ENCODE measurements at places on chromosomes 7 and 10.
A peak's percentile ranks its signal among the peaks of the same experiment; 100 is the strongest.

DNA sequence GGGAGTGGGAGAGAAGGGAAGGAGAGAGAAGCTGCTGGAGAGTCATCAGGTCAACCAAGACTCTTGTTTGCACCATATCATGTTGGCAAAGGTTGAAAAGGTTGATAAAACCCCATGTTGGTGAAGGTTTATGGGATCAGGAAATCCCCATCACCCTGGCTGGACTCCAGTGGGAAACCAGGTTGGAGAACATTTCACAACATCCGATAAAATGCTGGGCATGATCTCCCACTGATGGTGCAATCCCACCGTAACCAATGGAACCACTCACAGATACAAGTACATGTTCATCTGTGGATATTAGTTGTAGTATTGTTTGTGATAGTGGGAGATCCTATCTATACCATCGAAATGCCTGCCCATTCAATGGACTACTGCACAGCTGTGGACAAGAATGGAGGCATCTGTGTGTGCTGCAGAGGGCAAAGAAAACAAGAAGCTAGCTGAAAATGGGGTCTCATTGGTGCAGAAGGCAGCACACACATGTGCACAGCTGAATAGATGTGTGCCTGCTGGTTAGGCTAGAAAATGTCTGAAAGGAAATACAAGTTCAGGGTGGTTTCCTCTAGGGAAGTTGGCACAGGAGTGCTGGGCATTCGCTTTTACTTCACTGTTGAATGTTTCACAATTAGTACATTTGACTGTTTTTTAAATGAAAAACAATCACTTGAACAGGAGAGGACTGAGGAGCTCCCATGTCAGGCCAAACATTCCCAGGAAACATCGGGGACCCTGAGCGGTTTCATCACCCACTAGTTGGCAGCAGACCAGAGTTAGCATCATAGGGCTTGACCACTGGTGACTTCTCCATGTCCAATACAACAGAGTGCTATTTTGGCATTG lies 80.4 kb upstream of the MGMT start:
- no peak for DNase-seq

GRCh38 chr10:94450782-94451181 lies 48.4 kb downstream of the TBC1D12 start:
- DNase-seq = no peak

GRCh38 chr10:94066411-94066810 lies 72.7 kb downstream of the PLCE1 start:
- no peak for DNase-seq

- DNase-seq = no peak
Observed at GRCh38 chr7:19928247-19928646, 154.8 kb upstream of the TMEM196 start.

- DNase-seq = no peak
Observed at GRCh38 chr10:25157650-25158049, 17.2 kb upstream of the GPR158 start.

- no peak for DNase-seq
Observed at GRCh38 chr7:110905773-110906566, 185.0 kb upstream of the LRRN3 start.

- DNase-seq = no peak
Observed at GRCh38 chr7:3591219-3591618, 290.2 kb downstream of the SDK1 start.

DNA sequence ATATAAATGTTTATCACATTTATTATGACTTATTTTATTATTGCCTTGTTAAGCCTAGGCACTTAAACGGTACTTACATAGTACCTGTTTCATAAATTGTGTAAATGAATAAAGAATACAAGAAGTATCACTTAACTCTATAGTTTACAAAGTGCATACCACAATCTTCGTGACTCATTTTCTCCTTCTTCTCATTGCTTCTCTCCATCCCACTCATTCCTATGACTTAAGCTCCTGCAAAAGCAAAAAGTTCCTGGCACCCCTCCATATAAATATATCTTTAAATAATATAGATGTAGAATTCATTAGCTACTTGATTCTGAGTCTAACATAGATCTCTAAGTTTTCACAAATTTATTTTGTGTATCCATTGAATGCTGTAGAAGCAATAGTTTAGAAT lies 1382.0 kb upstream of the CELF2 start:
- DNase-seq = no peak

- DNase-seq = no peak
Observed at GRCh38 chr7:27842851-27843250, 102.9 kb downstream of the TAX1BP1 start.

- no peak for DNase-seq
Observed at GRCh38 chr7:150982351-150982750, 4.2 kb upstream of the KCNH2 start.

DNA sequence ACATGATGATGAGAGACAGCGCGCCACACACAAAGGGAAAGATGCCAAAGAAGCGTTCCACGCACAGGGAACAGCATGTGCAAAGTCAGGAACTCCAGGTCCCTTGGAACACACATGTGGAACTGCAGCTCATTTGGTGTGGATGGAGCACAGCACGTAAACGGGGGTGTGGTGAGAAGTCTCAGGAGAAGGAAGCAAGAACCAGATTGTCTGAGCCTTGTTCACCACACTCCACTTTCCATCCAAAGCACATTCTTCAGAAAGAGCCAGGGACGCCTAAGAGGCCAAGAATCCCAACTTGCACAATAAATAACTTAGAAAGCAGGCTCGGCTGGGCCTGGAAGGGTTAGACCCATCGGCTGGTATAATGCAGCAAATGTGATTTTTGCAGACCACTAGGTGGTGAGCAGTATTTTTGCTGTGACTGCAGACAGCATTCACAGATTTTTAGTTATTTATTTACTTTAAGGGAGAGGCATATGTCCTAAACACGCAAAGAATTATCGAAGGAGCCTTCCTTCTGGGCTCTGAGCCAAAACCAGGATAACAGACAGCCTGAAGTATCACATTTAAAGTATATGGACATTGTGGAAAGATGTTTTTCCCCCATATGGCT lies 27.9 kb upstream of the ASCC1 start:
- DNase-seq = no peak

GRCh38 chr7:150326657-150327268 lies 3.4 kb upstream of the ACTR3C start:
- no peak for DNase-seq

DNA sequence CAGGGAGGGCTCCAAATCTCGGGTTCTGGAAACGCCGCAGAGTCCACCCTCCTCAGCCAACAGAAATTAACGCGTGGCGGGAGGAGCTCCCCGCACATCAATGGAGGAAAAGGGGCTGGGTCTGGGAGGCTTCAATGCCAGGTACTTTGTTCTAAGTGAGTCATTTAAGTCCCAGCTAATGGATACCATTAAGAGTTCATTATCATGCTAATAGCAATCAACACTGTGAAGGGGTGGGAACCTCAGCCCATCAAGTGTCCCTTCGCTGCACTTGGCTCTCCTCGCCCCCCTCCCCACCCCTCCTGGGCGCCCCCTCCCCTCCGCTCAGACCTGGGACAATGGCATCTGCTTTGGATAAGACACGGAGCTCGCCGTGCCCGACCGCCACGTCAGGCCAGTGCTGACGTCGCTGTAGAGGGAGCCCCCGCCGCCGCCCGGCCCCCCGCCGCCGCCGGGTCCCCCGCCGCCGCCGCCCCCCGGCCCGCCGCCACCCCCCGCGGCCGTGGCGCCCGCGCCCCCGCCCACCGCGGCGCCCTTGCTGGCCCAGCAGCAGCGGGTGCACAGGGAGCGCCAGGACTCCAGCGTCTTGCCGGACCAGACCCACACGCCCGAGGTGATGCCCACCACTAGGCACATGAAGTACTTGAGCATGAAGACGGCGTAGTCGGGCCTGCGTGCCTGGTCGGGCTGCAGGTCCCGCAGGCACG lies 2.9 kb downstream of the FZD8 start:
- DNase-seq = peak; percentile 67

DNA sequence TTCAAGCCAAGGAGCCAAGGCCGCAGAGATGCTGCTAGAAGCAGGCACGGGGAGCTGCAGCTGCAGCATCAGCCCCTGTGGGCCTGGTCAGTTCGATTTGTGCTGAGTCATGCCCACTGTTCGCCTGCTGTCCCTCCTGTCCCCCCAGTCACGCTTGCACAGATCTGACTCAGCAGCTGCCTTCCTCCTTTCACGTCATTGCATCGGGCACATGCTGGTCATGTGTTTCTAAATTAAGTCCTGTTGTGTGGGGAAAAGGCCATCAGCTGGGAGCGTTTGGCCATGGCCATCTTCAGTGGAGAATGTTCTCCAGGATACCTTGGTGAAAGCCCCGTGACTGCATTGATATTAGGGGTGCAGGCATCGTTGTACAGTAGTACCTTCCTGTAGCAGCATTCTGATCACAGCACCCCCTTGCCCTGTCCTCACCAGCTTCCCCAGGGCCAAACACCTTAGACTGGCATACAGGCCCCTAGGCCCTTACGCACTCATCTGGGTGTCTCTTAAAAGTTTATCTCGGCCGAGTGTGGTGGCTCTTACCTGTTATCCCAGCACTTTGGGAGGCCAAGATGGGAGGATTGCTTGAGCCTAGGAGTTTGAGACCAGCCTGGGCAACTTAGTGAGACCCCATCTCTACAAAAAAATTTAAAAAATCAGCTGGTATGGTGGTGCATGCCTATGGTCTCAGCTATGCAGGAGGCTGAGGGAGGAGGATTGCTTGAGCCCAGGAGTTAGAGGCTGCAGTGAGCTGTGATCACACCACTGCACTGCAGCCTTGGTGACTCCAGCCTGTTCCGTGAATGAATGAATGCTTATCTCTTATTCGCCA lies 23.2 kb downstream of the POR start:
- DNase-seq = peak; percentile 65

- DNase-seq = peak; percentile 67
Observed at GRCh38 chr7:157003756-157004520, 6.5 kb downstream of the MNX1 start.

GRCh38 chr7:156456503-156457115 lies 184.0 kb upstream of the RNF32 start:
- no peak for DNase-seq

GRCh38 chr10:1173091-1173490 lies 116.9 kb downstream of the WDR37 start:
- no peak for DNase-seq

DNA sequence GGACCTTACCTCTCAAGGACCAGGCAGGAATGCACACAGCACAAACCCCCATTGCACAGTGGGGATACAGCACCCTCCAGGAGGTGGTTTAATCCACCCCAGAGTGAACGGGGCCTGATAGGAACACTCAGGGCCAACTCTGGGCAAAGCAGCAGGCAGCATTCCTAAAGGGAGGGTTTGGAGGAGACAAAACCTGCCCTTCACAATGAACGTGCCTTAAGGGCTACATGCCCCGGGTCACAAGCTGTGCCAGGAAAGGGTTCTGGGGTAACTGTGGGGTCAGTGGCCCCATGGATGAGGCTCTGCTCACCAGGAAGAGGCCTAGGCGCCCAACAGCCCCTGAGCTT lies 1.1 kb downstream of the GPRIN2 start:
- no peak for DNase-seq

GRCh38 chr10:79069325-79070080 lies 737 bp downstream of the ZMIZ1 start:
- peak; percentile 59 for DNase-seq

DNA sequence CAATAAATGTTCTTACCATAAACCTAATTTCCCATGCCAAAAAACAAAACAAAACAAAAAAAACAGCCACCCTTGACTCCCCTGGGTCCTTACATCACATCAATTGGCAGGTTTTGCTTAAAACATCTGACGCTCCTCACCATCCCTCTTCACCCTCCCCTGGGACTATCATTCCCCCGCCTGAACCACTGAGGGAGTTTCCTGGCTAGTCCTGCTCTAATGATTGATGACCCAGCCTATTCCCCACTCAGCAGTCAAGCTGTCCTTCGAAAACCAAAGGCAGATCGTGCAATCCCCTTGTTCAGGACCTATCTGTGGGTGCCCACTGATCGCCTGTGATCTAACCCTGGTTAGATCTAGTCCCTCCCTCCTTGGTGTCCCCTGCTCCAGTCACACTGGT lies 11.2 kb upstream of the FRMPD2 start:
- DNase-seq = peak; percentile 25

DNA sequence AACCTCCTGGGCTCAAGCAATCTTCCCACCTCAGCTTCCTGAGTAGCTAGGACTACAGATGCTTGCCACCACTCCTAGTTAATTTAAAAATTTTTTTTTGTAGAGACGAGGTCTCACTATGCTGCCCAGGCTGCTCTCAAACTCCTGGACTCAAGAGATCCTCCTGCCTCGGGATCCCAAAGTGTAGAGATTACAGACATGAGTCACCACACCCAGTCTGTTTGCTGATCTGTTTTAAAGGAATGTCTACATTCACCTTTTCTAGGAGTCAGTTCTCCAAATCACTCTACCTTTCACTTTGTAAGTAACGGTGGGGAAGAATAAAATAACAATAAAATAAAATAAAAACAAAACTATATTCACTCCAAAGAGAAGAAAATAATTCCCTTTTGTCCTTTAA lies 86.6 kb upstream of the AGBL3 start:
- DNase-seq = no peak

DNA sequence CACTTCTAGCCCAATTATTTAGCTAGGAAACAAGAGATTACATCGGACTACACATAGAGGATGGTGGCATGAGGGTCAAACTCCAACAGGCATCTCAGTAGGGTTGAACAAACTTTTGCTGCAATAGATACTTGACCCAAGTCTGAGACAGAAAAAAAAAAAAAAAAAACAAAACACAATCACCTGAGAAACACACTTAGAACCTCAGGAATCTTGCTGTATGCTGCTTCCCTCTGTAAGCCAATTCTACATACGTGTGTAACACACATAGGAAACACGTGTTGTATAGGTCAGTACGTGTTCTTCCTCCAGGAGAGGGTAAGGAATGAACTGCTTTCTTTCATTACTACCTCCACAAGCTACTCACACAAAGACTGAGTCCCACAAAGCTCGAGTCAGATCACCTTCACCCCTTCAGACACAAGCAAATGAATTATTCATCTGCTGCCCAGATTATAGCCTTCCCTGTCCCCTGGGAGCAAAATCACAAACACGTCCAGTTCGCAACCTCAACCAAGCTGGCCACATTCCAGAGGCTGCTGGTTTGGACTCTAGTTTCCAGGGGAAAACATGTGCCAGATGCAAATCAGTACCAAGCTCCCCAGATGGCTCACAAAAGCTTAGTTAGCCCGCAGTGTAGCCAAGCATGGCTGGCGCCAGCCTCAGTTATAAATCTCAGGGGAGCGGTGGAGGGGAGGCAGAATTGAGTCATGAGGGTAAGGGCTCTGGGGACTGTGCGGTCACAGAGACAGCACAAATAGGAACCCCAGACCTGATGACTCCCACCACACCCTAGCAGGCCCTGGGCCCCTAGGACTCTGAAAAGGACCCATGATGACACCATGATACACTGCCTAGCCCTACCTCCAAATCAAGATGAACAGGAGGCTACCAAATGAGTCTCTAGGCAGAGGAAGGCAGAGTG lies 15.1 kb downstream of the PSAP start:
- peak; percentile 52 for DNase-seq

GRCh38 chr10:20105931-20106330 lies 289.7 kb downstream of the PLXDC2 start:
- no peak for DNase-seq
